ENCODE measurements at places on chromosomes 16 and 17.

- DNase-seq = peak; percentile 15
Measured at GRCh38 chr17:81703747-81704654, 834 bp downstream of the MRPL12 start.

DNA sequence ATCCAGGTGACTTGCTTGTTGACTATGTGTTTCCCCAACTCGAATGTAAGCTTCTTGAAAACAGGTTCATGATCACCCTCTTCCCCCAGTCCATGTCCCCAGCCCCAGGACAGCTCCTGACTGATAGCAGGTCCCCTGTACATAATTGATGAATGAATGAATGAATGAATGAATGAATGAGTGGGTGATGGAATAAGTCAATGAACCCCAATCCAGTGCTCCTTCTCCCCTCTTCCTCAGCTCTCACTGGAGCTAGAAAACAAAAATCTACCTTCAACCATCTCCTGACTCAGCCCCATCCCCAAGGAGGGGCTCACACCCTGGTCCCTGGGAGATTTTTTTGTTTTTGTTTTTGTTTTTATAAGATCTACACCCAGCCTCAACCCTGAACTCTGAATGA is 16.2 kb upstream of the TVP23A start:
- DNase-seq = no peak

GRCh38 chr16:76176153-76176552 is 101.0 kb upstream of the CNTNAP4 start:
- DNase-seq = no peak

DNA sequence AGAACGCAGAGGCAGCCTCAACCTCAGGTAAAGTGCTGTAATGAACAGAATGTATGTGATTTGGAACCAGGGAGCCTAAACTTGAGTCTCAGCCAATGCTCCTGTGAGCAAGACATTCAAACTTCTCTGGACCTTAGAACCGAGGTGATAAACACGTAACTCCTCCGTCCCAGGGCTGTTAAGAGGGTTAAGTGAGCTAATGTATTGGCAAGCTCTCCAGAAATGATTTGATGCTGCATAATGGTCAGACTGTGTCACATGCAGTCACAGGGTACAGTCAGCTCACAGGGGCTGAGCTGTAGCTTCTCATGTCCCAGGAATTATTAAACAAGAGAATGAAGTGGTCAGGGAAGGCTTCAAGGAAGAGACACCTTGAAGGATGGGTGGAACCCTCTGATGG is 10.0 kb upstream of the SLC4A1 start:
- DNase-seq = no peak

DNA sequence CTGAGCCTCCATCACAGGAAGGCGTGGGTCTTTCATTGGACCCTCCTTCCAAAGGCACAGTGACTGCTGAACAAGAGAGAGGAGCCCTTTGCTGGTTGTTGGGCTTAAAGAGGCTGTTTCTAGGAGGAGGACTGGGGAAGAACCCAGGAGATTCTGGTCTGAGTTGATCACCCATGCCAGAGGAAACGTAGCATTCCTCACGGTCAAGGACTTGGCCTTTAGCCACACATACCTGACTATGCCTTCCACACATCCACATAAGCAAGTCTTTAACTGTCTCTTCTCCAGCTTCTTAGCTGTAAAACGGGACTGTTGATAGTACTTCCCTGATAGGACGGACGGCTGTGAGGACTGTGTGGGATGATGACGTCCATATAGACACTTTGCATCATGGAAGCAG is 149.8 kb upstream of the IRX3 start:
- no peak for DNase-seq

- no peak for DNase-seq
Measured at GRCh38 chr17:79960788-79961522, 74.7 kb downstream of the TBC1D16 start.

- DNase-seq = no peak
Measured at GRCh38 chr16:17602678-17603077, 131.9 kb upstream of the XYLT1 start.

GRCh38 chr17:11245187-11245586 is 4.2 kb downstream of the SHISA6 start:
- no peak for DNase-seq

GRCh38 chr17:1713160-1713877 is 3.1 kb upstream of the TLCD2 start:
- DNase-seq = no peak

DNA sequence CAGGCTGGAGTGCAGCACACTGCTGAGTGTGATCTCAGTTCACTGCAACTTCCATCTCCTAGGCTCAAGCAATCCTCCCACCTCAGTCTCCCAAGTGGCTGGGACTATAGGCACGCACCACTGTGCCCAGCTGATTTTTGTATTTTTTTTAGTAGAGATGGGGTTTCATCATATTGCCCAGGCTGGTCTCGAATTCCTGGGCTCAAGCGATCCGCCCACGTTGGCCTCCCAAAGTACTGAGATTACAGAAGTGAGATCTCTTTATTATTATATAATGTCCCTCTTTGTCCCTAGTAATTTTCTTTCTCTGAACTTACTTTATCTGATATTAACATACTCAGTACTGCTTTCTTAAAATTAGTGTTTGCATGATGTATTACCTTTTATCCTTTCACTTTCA is 8.3 kb downstream of the CFAP97D1 start:
- no peak for DNase-seq

DNA sequence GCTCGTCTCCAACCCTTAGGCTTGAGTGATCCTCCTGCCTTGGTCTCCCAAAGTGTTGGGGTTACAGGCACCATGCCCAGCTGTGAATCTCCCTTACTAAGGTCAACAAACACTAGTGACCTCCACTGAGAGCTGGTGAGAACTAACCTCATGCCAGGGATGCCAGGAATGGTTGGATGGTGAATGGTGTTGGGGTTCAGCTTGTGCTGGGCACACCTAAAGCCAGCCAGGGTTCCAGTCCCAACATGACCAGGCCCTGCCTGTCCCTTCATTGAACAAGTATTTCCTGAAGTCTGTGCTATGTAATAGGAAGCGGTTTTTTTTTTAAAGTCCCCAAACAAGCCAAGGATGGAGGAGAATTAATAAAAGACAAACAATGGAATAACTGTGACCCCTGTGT is 56.0 kb upstream of the TOB1 start:
- no peak for DNase-seq

DNA sequence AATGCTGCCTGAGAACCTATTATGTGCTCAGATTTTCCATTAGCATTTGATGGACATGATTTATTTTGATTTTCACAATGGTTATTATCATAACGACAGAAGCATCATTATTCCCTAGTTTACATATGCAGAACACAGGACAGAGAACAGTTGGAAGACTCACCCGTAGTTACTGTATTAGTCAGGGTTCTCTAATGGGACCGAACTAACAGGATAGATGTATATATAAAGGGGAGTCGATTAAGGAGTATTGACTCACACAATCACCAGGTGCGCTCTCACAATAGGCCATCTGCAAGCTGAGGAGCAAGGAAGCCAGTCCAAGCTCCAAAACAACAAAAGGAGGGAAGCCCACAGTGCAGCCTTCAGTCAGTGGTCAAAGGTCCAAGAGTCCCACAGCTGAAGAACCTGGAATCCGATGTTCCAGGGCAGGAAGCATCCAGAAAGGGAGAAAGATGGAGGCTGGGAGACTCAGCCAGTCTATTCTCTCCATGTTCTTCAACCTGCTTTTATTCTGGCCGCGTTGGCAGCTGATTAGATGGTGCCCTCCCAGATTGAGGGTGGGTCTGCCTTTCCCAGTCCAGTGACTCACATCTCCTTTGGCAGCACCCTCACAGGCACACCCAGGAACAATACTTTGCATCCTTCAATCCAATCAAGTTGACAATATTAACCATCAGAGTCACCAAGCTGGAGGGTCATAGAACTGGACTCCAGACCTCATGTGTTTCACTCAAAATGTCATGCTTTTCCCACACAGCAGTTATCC is 92.7 kb upstream of the XYLT1 start:
- no peak for DNase-seq

DNA sequence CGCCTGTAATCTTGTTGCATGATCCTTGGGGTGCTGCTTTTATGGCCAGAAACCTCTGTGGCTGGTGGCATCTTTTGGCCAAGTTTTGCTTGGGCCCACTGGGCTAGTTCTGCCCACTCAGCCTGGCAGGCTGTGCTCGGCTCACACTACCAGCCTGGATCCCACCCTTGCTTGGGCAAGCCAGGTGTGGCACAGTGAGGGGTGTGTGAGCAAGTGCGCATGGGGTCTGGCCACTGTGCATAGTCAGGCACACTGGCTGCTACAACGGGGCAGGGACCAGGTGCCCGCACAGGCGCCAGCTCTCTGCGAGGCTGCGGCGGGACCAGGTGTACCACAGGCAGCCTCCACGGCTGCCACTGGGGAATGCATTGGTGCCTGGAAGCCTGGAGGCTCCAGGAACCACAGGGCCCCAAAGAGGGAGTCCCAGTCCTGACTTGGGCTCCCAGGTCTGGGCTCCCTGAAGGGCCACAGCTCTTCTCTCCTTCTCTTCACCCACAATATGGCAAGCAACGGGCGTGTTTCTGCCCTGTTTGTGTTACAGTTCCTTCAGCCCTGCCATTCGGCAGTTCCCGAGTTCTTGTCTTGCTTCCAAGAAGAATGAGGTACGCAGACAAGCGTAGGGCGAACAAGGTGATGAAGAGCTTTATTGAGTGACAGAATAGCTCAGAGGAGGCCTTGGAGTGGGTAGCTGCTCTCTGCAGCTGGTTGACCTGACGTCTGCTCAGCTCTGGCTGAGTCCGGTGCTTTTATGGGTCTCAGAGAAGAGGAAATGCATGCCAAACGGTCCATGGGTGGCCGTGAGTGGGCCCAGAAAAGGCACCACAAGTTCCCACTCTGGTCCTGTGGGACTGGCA is 26.7 kb upstream of the PRM1 start:
- DNase-seq = no peak

GRCh38 chr17:21105064-21105894 is 21.5 kb upstream of the DHRS7B start:
- no peak for DNase-seq

GRCh38 chr17:33983824-33984574 is 271.1 kb upstream of the CCL2 start:
- no peak for DNase-seq

- no peak for DNase-seq
Measured at GRCh38 chr17:61054436-61054835, 345.2 kb upstream of the TBX2 start.

DNA sequence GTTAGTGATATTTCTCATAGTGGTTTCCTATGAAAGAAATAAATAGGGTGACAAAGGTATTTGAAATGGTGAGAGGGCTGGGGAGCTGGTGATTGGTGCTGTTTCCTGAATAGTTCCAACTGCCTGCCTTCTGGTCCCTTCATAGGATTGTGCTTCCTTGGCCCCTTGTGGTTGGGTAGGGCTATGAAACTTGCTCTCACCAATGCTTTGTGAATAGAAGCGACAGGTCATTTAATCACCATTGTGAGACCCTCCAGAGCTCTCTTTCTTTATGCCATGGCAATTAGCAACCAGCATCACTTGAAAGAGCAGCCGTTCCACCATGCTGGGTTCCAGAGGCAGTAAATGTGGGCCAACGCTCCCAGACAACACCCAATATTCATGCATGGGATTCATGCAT is 23.7 kb upstream of the WWOX start:
- DNase-seq = no peak

- no peak for DNase-seq
Measured at GRCh38 chr17:31497431-31497830, 106.0 kb downstream of the RAB11FIP4 start.

GRCh38 chr16:86880316-86881117 is 302.2 kb downstream of the FOXL1 start:
- DNase-seq = no peak
